ENCODE measurements at places on chromosomes 6 and 20.

DNA sequence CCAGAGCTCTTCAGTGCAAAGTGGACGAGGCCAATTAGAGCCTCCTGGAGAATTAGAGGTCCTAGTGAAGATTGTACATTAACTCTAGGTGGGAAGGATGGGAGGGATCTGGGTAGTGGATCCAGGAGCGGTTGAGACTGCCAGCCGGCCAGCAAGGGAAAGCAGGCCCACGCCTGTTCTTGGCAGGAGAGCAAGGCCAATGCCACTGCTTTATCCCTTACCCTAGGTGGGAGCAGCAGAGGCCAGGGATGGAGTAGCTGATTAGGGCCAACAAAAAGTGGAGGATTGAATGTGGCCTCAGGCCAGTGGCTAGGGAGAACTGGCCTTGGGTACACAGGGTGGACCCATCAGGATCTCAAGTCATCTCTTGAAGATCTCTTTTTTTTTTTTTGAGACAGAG lies 3.7 kb downstream of the ITPR3 start:
- no peak for DNase-seq

DNA sequence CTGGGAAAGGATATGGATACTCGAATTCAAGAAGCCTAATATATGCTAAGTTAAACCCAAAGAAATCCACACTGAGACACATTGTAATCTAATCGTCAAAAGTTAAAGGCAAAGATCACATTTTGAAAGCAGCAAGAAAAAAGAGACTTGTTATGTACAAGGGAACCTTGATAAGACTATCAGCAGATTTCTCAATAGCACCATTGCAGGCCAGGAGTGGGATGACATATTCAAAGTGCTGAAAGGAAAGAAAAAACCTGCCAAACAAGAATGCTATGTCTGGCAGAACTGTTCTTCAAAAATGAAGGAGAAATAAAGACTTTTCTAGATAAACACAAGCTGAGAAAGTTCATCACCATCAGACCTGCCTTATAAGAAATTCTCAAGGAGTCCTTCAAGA lies 75.2 kb downstream of the COL21A1 start:
- DNase-seq: no peak

DNA sequence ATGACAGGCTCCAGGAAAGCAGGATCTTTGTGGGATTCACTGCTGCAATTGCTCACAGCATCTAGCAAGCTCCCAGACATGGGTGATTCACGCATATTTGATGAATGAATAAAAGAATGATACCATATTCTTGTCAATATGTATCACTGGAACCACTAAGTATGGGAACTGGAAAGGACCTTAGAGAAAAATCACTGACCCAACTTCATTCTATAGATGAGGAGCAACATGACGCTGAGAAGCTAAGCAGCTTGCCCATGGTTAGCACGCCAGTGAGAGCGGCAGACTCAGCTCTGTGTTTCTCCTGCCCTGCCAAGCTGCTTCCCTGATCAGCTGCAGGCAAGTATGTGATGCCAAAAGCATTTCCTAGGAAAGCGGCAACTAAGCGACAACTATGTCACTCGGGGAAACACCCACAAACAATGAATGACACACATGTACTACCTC lies 66.8 kb downstream of the PPP1R3G start:
- no peak for DNase-seq

- DNase-seq: peak; percentile 88
Measured at GRCh38 chr6:142913511-142914047, 31.4 kb downstream of the HIVEP2 start.

DNA sequence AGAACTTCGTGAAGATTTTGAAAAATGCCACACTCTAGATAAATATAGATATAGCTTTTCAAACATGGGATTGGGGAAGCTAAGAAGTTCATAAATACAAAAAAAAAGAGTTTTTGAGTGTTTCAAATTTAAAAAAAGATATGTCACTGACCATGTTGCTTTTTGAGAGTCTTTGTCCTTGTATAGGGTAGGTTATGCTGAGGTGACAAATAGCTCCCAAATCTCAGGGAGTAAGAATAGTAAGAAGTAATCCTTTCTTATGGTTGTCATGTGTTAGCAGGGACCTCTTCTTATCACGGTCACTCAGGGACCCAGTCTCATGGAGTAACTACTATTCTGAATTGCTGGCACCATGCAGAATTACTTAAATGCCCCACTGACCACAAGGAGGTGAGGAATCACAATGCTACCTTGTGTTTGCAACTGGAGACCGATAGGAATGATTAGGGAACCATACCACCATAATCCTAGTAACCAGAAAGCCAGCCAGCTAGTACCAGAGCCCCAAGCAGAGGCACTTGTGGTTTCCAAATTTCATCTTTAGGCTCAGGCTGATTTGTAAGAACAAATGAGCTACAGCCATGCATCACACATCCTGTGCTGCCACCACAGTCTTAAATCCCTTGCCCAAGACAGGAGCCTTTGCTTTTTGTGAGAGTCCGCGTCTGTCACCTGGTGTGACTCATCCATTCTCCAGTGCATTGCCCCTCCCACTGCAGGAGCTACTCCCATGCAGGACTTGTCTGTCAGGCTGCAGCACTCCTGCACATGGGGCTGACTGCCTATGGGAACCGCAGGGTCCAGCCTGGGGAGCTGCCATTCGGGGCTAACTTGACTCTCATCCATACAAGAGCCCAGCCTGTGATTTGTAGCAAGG lies 42.4 kb upstream of the ADGRF4 start:
- no peak for DNase-seq

- DNase-seq: no peak
Measured at GRCh38 chr20:3739054-3739925, 6.8 kb downstream of the HSPA12B start.

GRCh38 chr6:51489133-51489532 lies 598.3 kb downstream of the PKHD1 start:
- DNase-seq: no peak

DNA sequence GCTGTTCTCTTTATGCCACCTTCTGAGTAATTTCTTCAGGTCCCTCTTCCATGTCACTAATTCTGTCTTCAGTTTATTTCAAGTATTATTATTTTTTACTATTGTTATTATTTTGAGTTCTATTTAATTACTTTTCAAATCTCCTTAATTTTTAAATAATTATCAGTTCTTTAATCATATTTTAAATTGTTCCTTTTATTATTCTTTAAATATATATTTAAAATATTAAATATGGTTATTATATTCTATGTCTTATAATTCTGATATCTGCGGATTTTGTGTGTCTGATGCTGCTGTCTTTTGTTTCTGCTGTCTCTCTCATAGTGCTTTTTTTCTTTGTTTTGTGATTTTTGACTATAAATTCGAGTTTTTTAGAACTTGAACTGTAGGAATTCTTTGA lies 2.2 kb downstream of the POLR1H start:
- no peak for DNase-seq

- DNase-seq: no peak
Measured at GRCh38 chr20:21523281-21523868, 9.5 kb upstream of the NKX2-2 start.

- DNase-seq: no peak
Measured at GRCh38 chr20:34473262-34473883, 42.8 kb upstream of the DYNLRB1 start.

DNA sequence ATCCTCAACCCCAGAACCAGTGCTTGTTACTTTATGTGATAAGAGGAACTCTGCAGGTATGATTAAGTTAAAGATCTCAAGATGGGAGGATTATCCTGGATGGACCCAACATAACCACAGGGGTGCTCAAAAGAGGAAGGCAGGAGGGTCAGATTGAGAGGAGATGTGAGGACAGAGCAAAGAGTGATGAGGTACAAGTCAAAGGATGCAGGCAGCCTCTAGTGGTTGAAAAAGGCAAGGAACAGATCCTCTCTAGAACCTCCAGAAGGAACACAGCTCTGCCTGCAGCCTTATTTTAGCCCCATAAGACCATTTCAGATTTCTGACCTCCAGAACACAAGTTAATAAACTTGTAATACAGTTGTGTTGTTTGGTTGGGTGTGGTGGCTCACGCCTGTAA lies 41.2 kb downstream of the PDSS2 start:
- no peak for DNase-seq

DNA sequence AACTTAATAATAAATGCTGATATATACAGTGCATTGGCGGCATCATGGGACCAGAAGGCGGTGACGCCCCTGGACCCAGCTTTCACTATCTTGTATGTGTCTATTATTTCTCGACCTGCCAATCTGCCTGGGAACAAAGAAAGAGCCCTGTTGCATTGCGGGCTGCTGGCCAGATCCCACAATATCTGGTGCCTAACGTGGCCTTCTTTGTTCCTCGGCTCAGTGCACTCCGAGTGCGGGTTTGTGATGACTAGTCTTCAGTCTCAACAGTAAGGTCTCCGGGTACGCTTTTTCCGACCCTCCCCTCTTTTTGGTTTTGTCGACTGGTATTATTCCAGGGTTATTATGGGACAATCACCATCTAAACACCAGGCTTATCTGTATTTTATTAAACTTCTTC lies 291.5 kb downstream of the TBC1D32 start:
- no peak for DNase-seq

GRCh38 chr6:137879885-137880745 lies 13.1 kb downstream of the TNFAIP3 start:
- no peak for DNase-seq

DNA sequence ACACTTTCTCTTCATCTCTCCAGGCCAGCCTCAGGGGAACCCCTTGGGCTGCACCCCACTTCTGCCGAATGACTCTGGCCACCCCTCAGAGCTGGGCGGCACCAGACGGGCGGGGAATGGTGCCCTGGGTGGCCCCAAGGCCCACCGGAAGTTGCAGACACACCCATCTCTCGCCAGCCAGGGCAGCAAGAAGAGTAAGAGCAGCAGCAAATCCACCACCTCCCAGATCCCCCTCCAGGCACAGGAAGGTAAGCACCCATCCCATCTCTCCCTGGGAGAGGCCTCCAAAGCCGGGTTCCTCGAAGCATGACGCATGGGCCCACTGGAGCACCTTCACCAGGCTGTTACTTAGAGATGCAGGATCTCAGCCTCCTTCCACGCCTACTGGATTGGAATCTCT lies 11.3 kb downstream of the MDFI start:
- no peak for DNase-seq

DNA sequence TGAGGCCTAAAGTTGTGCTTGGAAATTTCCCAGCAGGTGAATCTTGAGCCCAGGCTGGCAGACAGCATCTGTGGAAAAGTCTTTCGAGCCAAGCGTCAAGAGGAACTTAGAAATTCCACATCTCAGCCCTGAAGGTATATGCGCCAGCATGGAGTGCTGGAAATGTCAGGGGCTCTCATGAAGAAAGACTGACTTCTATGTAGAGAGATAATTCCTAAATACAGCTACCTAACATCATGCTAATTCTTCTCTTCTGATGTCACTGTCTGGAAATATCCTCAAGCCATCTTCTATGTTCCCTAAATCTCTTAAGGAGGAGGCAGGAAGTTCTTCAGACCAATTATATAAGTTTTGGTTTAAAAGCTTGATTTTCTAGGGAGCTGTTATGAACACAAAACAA lies 492.4 kb upstream of the MARCKS start:
- DNase-seq: no peak

GRCh38 chr20:32973077-32973717 lies 31.0 kb downstream of the SUN5 start:
- DNase-seq: no peak

DNA sequence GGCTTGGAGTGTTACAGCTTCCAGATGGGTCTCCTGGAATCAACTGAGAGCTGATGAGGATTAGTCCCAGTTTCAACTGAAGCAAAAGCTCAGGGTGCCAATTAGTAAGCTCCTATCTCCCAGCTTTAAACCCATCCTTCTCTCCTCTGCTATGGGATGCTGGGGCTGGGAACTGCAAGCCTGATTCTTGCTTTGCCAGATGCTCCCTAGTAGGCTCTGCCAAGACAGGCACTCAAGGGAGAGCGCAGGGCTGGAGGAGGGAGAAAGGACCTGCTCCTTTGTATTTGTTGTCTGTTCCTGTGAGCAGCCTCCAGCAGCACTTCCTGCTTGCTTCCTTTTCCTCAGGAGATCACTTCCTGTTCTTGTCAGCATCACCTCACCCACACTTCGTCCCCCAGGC lies 309.7 kb downstream of the KIF16B start:
- no peak for DNase-seq

GRCh38 chr20:42018979-42019378 lies 400.8 kb upstream of the CHD6 start:
- no peak for DNase-seq

GRCh38 chr6:43950731-43951062 lies 176.6 kb downstream of the MRPL14 start:
- DNase-seq: no peak

GRCh38 chr6:154167126-154167525 lies 128.1 kb downstream of the OPRM1 start:
- DNase-seq: no peak

DNA sequence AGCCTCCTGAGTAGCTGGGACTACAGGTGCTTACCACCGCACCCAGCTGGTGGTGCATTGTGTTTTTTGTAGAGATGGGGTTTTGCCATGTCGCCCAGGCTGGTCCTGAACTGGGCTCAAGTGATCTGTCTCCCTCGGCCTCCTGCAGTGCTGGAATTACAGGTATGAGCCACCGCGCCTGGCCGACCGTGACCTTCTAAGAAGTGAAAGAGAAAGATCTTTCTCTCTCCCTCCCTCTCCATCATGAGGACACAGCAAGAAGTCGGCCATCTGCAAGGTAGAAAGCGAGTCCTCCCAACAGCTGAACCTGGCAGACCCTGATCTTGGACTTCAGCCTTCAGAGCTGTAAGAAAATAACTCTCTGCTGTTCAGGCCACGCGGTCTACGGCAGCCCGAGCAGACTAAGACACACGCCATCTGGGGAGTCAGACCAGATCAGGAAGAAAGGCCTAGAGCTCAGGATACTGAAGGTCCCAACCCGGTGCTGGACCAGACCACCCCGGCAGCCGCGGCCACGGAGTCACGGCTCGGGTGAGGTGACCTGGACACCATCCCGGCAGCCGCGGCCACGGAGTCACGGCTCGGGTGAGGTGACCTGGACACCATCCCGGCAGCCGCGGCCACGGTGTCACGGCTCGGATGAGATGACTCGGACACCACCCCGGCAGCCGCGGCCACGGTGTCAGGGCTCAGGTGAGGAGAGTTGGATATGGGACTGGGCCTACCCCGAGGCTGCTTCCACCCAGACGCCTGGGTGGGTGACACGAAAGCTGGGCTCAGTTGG lies 9.6 kb downstream of the GMEB2 start:
- no peak for DNase-seq

GRCh38 chr6:114989279-114989964 lies 646.6 kb upstream of the HS3ST5 start:
- no peak for DNase-seq

GRCh38 chr6:40232698-40233097 lies 298.4 kb upstream of the MOCS1 start:
- peak; percentile 24 for DNase-seq

DNA sequence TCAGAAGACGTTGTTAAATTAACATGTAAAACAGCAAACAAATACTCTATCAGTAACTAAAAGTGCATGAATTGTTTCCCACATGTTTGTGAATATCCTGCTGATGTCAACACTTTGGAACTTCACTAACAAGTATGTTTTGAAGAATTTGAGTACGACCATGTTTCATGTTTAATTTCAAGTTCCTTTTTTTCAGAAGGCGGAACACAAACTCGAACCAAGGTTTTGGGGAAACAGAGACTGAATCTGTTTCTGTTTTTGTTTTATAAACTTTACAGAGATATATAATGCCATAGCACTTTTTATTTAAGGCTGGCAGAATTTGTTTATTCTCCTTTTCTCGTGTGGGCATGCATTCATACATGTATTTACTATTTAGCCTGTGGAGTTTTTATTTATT lies 509.3 kb upstream of the CITED2 start:
- no peak for DNase-seq

Measured in GM12864 (cell line).